ENCODE measurements at places on chromosomes 4 and X.
A peak's percentile ranks its signal among the peaks of the same experiment; 100 is the strongest.

DNA sequence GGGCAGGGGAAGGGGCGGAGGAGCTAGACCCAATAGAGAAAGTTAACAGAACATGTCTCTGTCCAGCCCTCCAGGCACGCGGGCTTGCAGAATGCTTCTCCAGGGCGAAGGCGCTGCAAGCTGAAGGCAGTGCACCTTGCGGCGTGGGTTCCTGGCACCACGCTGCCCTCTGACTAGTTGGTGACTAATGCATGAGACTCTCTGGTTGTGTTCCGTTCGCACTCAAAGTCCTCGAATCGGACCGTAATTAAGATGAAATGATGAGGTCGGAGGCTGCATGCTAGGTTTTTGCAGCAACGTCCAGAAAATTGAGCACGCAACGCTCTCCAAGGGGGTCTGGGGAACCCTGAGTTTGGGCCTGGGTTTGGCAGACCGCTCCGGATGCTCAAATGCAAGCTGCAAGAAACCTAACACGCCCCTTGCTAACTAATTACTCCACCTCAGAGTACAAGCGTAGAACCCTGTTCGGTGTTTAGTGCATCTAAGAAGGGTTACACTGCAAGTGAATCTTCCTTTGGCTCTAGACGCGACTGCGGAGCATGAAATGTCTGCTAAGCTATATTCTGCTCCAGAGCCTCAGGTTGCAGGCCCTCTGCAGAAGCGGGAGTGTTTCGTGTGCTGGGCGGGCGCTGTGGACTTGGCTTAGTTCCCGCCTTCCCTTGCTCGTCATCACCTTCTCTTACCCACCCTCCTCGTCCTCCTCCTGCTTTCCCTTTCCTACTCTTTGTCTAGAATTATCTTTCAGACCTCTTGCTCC is 57.1 kb upstream of the NKAP start:
- no peak for DNase-seq

DNA sequence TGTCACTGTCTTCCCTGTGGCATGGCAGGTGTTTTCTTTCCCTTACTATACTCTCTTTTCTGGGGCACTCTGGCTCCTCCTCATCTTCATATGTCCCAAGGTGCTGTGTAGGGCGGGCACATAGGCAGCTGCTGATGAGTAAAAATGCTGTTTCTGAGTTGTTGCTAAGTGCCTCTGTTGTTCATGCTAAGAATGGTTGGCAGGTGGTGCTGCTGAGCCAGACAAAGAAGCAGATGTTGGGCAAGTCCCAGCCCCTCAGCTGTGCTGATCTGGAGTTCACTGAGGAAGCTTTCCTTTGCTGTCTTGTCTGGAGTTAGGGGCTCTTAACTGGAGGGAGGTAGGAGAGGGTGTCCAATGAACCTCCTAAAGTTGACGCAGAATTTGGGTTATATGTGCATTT is 40.6 kb downstream of the HADH start:
- peak; percentile 59 for DNase-seq

DNA sequence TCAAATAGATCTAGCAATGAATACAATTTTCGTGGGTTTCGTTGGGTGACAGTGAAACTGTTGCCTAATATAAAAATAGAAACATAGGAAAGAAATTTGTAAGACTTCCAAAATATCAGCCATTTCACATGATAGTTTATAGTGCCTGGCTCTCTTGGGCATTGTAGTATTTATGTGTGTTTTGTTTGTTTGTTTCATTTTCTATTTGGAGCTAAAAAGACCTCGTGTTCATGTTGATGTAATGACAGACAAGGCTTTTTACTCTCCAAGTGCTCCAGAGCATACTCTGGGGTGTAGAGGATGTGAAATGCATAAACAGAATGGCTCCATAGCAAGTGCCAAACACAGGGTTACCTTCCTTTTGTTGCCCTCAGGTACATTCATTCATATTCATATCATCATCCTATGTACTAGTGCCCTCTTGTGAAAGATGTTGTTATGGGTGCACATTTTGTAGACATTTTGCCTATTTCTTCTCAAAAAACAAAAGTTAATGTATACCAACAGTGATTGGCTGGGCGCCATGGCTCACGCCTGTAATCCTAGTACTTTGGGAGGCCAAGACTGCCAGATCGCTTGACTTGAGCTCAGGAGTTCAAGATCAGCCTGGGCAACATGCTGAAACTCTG is 100.7 kb upstream of the AMOT start:
- DNase-seq, result peak; percentile 24

DNA sequence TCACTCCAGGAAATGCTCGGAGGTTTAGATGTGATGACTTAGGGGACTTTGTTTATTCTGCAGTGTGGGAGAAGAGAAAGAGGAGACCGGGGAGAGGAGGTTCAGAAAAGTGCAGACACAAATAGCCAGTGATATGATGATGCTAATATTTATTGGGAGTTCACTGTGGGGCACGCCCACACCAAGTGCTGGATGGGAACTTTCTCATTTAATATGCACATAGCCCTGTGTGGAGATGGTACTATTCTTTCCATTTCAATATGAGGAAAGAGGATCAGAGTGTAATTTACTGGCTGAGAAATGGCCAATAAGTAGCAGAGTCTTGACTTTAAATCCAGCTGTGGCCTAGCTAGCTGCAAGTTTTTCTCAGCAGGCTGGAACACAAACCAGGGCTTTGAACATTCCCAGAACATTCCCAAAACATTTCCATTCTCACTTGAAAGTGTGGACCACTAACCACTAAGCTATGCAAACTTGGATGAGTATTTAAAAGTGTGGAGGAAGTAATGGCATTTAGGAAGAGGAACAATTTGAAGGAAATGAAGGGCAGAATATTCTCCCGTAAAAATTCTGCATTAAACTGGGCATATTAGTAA is 231.7 kb downstream of the HS3ST1 start:
- DNase-seq, result no peak

DNA sequence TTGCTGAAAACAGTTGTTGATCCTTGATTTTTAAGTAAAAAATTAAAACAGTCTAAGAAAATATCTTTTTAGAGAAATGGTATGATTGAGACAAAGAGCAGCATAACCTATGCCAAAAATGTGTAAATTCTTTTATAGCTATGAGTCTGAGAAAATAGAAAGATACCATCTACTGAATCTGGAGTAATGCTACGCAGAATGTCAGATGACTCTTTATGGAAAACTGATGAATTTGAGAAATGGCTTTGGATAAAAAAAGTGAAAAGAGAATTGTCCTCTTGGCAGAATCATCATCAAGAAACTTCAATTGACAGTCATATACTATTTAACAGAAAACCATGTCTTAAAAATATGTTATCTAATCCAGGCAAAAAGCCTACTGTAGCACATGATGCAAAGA is 183.1 kb downstream of the FAT4 start:
- no peak for DNase-seq

DNA sequence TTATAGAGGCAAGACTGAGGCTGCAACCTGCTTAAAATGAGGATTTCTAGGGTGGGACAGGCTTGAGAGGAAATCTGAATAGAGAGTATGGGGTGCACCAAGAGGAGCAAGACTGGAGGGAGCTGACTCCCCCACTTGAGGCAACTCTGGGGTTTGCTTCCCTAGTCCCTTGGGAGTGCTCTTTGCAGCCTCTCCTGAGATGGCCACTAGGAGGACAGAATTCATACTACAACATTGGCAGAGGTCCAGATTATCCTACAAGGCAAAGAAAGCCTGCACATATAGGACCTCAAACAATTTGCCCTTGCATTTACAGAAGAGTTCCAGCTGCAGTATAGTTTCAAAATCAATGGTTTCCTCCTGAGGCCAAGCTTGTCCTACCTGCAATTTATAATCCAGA is 830.9 kb downstream of the TECRL start:
- DNase-seq, result no peak

DNA sequence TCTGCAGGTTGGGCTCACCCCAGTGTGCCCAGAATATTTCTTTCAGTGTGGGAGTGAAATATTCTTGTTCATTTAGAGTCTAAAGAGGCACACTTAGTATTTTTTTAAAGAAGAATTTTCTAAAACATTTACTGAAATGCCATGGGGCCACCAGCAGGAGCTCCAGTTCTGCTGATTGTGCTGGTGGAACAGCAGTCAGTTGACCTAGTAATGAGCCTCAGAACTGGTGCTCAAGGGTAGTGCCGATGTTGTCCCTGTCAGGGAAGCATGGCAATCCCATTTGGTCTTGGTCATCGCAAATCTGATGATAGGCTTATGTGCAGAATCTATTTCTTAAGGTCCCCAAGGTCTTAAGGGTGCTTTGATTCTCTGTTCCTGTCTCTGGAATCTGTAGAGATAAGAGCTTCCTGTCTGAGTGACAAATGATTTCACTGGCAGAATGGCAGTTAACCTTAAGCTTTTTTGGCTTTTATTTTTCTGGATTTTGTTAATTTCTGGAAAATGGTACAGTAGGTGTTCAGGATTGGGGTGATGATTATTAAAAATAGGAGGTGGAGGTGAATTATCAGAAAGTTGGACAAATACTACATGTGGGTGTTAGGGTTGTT is 31.3 kb downstream of the JADE1 start:
- no peak for DNase-seq

- DNase-seq, result peak; percentile 94
Observed at GRCh38 chr4:72568959-72569718, at the start of gene ADAMTS3. Gene ADAMTS3, minus strand, starts transcription at chr4:72569221. Its CDS starts 459 bp downstream, at chr4:72568762.

DNA sequence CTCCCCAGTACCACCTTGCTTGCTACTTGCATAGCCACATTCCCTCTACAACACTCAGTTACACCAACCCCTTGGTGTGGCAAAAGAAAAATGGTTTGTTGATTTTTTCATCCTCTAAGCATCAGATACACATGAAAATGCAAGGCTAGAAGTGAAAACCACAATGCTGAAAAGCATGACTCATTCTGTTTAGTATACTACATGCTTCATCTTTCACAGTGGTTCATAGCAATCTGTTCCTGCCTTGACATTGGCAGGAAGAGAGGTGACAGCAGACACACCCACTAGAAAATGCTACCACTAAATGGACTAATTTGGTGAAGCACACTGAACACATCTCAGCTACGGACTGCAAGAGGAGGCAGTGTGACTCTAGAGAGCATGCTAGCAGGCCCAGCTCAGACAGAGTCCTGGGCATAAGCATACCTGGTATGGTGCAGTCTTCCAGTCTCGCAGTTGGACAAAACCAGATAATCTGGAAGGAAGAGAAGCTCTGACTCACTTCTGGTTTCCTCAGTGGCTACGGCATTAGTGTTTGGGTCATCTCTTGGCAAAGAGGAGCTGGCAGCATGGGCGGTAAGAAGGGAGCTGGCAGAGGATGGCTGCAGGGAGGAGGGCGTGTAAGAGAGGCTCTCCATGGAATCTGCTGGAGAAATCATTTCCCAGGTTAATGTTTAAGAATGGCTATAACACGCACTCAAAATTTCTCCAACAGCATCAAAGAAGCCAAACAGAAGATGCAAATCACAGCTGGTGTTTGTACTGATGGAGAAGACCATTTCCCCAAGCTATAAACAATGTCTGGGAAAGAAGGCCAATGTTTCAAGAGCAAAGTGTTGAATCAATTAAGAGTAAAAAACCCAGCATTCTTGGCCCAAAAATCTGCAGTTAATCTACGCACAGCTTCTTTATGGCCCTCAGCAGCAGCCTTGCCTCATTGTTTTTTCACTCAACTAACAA is 37.8 kb downstream of the GAB3 start:
- no peak for DNase-seq

- no peak for DNase-seq
Observed at GRCh38 chr4:17807446-17807845, 3.1 kb downstream of the DCAF16 start.

GRCh38 chr4:25068386-25068785 is 37.6 kb upstream of the LGI2 start:
- DNase-seq, result no peak

DNA sequence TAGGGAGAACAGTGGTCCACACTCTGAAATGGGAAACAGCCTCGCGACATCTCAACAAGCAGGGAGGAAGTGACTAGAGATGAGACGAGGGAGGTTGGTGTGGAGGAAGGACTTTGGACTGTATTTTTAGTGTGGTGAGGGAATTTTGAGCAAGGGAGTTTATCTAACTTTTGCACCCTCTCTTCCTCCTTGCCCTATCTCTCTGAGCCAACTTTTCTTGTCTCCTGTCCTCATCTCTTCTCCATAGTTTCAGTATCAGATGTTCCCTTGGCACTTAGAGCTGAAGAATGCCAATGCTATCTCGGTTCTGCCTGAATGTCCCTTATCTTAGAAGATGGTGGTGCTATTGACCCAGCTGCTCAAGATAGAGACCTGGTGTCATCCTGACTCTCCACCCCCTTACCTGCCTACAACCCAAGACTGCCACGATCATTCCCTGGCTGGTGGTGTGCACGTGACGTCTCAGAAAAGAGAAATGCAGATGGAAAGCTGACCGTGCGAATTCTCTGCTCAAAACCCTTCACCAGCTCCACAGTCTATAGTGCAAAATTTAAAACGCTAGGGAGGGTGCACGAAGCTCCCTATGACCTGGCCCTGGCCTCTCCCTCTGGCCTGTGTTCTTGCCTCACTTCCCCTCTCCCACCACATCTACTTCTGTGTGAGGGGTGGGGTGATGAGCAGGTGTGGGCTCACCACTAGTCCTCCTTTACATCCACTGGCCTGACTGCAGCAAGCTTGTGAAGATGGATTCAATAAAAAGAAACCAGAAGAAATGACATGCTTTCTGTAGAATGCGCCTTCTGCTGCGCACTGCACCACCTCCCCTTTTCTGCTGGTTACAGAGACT is 20.9 kb downstream of the MPP1 start:
- DNase-seq, result peak; percentile 84

DNA sequence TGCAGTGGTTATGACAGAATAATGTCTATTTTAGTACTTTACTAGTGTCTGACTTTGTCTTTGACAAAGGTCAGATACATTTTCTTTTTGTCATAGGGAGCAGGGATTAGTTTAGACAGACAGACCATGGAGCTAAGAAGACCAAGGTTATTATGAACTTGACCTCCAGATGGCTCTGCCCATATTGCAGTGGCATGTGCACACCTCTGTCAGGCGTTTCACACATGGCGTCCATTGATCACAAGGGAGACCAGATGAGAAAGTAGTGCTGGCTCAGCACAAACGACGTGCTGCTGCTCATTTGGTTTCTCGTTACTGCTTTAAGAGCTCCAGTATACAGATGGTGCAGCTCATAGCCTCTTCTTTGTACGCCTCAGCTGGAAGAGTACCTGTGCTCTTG is 56.3 kb upstream of the HPSE start:
- no peak for DNase-seq

- peak; percentile 21 for DNase-seq
Observed at GRCh38 chrX:70508296-70508911, 63.8 kb downstream of the DLG3 start.

GRCh38 chr4:120446051-120446567 is 379.5 kb upstream of the MAD2L1 start:
- peak; percentile 71 for DNase-seq

DNA sequence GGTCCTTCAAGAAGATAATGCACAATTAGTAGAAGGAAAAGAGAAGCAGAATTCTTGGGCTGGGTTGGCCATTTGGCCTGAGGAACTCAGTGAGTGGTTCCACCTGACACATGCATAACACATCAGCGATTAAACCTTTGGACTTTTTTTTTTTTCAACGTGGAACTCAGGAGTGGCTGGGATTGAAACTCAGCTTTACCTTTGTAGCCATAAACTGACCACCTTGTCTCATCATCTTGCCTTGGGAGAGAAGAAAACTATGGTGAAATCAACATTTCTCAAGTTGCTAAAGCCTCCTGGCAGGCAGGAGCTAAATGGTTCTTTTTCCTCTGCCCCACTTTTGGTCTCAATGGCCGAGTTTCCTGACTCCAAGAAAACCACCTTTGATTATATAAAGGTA is 16.3 kb downstream of the PTTG2 start:
- DNase-seq, result peak; percentile 46

- DNase-seq, result no peak
Observed at GRCh38 chrX:57641338-57641737, 38.7 kb downstream of the NLRP2B start.

GRCh38 chrX:121802881-121803412 is 755.5 kb downstream of the GLUD2 start:
- no peak for DNase-seq
